ENCODE measurements at places on chromosomes 6 and 20. TPM values are rescaled to one million over a fixed set of nuclear protein-coding genes. Genes with fewer than 3 reads are reported as not detected.

GRCh38 chr6:13836170-13836569 lies 21.8 kb upstream of the MCUR1 start:
- H3K27ac ChIP-seq, result no peak overlapping the region
- H3K36me3 ChIP-seq, result no peaks in the 10 kb centered on the region
- no peak overlapping the region for H3K4me3 ChIP-seq
- H3K27me3 ChIP-seq, result peaks cover 6% of the 10 kb centered on the region
- no peaks in the 10 kb centered on the region for H3K4me1 ChIP-seq

GRCh38 chr6:129677620-129678325 lies 32.2 kb downstream of the ARHGAP18 start:
- H3K4me3 ChIP-seq, result no peak overlapping the region
- H3K4me1 ChIP-seq, result peaks cover 16% of the 10 kb centered on the region
- H3K27ac ChIP-seq, result no peak overlapping the region

GRCh38 chr6:32047539-32047854 lies 9.3 kb downstream of the CYP21A2 start:
- peaks cover 17% of the 10 kb centered on the region for H3K27me3 ChIP-seq
- no peak for DNase-seq
- no peaks in the 10 kb centered on the region for H3K36me3 ChIP-seq
- H3K27ac ChIP-seq, result no peak overlapping the region
- H3K4me3 ChIP-seq, result no peak overlapping the region

DNA sequence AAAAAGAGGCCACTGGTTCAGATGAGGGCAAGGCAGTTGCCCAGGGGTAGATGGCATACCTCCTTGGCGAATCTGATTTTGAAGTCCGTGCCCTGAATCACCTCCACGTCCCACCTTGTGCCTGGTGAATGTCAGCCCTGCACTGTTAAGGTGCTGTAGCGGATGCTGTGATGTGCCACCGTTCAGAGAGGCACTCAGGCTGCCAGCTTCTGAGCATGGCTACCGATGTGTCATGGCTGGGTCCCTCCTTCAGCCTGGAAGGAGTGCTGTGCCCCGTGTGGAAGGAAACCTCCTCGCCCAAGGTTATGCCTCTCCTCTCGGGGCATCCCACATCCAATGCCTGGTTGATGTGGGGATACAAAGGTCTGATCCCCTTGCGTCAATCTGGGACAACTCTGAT lies 43.6 kb downstream of the UST start:
- no peak overlapping the region for H3K27ac ChIP-seq
- H3K27me3 ChIP-seq, result no peaks in the 10 kb centered on the region
- DNase-seq, result no peak
- H3K36me3 ChIP-seq, result no peaks in the 10 kb centered on the region

- DNase-seq, result no peak
- no peak overlapping the region for H3K27ac ChIP-seq
- H3K36me3 ChIP-seq, result no peaks in the 10 kb centered on the region
- no peak overlapping the region for H3K4me3 ChIP-seq
- H3K27me3 ChIP-seq, result no peaks in the 10 kb centered on the region
Observed at GRCh38 chr6:131890091-131890490, 61.1 kb downstream of the CCN2 start.

DNA sequence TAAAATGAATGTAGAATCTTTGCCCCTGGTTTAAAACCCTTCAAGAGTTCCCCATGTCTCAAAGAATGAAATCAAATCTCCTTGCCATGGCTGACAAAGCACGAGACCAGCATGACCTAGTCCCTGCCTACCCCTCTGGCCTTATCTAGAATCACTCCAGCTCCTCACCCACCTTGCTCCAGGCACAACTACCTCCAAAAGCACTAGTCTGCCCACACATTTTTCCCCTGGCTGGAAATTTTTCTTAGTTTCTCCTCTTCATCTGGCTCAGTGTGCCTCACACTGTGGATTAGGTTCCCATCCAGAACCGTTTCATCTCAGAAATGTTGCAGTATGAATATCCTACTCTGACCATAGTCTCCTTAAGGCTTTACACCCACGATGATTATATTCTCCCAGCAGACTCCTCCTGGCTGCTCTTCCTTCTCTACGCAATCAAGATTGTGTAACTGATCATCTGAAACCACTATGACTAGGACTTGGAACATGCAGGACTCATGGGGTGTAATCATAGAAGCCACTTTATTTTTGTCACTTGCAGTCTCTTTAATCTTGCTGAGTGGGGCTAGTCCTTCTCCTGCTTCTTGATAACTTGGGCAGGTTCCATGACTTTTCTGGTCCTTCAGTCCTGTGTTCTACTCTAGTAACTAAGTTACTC lies 7.8 kb upstream of the MRS2 start:
- peaks cover 5% of the 10 kb centered on the region for H3K4me1 ChIP-seq
- H3K36me3 ChIP-seq, result no peaks in the 10 kb centered on the region
- peak overlapping the region; percentile 68 for H3K27ac ChIP-seq
- no peaks in the 10 kb centered on the region for H3K27me3 ChIP-seq
- DNase-seq, result peak; percentile 91
- H3K4me3 ChIP-seq, result no peak overlapping the region

DNA sequence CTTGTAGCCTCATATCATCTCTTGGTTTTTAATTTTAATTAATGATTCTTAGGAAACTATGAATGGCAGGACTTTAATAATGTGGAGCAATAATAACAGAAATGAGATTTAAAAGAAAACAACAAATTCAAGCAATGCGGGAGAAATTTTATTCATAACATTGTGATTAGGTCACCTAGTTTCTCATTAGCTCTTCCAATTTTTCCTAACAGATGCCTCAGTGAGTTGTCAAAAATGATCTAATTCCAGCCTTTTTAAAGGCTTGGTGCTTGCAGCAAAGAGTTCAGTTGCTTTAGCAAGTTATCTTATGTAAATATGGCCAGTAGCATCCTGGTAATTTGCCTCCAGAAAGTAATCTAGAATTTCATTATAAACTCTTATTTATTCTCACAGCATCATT lies 20.4 kb downstream of the PDE7B start:
- H3K4me3 ChIP-seq, result no peak overlapping the region
- no peaks in the 10 kb centered on the region for H3K27me3 ChIP-seq
- H3K36me3 ChIP-seq, result peaks cover 5% of the 10 kb centered on the region
- peaks cover 11% of the 10 kb centered on the region for H3K4me1 ChIP-seq
- DNase-seq, result peak; percentile 75

GRCh38 chr6:79802657-79803300 lies 144.6 kb downstream of the ELOVL4 start:
- no peak overlapping the region for H3K27ac ChIP-seq
- H3K4me3 ChIP-seq, result no peak overlapping the region
- DNase-seq, result no peak
- no peaks in the 10 kb centered on the region for H3K36me3 ChIP-seq
- H3K27me3 ChIP-seq, result no peaks in the 10 kb centered on the region

- H3K4me1 ChIP-seq, result peaks cover 8% of the 10 kb centered on the region
- DNase-seq, result peak; percentile 17
- H3K4me3 ChIP-seq, result no peak overlapping the region
- H3K27ac ChIP-seq, result no peak overlapping the region
Observed at GRCh38 chr20:2750491-2751251, 49.8 kb downstream of the CPXM1 start.

DNA sequence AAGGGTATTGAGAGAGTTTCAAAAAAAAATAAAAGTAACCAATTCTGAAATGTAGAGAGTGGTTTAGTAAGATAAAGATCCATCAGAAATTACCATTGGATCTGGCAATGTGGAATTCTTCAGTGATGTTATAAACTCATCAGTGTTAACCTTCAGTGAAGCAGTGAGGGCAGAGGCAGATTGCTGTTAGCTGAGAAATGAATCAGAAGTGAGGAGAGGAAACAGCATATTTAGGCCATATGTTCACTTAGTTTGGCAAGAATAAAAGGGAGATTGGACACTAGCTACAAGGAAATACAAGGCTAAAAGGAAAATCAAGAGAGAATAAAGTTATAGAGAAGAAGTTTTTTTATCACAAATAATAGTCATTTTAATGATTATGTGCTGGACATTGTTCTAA lies 9.6 kb downstream of the KCNQ5 start:
- H3K4me1 ChIP-seq, result no peaks in the 10 kb centered on the region
- peak; percentile 61 for DNase-seq
- H3K27me3 ChIP-seq, result no peaks in the 10 kb centered on the region
- no peaks in the 10 kb centered on the region for H3K36me3 ChIP-seq
- no peak overlapping the region for H3K4me3 ChIP-seq
- H3K27ac ChIP-seq, result no peak overlapping the region

DNA sequence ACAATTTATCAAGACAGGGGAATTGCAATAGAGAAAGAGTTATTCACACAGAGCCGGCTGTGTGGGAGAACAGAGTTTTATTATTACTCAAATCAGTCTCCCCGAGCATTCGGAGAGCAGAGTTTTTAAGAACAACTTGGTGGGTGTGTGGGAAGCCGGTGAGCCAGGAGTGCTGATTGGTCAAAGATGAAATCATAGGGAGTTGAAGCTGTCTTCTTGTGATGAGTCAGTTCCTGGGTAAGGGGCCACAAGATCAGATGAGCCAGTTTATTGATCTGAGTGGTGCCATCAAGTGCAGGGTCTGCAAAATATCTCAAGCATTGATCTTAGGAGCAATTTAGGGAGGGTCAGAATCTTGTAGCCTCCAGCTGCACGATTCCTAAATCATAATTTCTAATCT lies 50.0 kb upstream of the ECI2 start:
- no peaks in the 10 kb centered on the region for H3K36me3 ChIP-seq

- H3K27me3 ChIP-seq, result peaks cover 19% of the 10 kb centered on the region
- no peak overlapping the region for H3K4me3 ChIP-seq
- no peak overlapping the region for H3K27ac ChIP-seq
- no peak for DNase-seq
Observed at GRCh38 chr20:46158476-46158987, 40.4 kb downstream of the CD40 start.

- DNase-seq, result no peak
- no peaks in the 10 kb centered on the region for H3K4me1 ChIP-seq
- no peaks in the 10 kb centered on the region for H3K36me3 ChIP-seq
- H3K4me3 ChIP-seq, result no peak overlapping the region
Observed at GRCh38 chr6:167227984-167228383, 63.1 kb upstream of the UNC93A start.

GRCh38 chr20:59074456-59074855 lies 31.9 kb upstream of the PRELID3B start:
- H3K4me3 ChIP-seq, result no peak overlapping the region
- peak; percentile 79 for DNase-seq
- no peak overlapping the region for H3K27ac ChIP-seq

- H3K27me3 ChIP-seq, result no peaks in the 10 kb centered on the region
- peaks cover 13% of the 10 kb centered on the region for H3K4me1 ChIP-seq
Observed at GRCh38 chr6:129749749-129750120, 39.8 kb upstream of the ARHGAP18 start.

LAMA2 gene
- 13.3 TPM for total RNA-seq

CST4 gene
- total RNA-seq, result not detected

CDH22 gene
- total RNA-seq, result not detected

WFDC10B gene
- total RNA-seq, result not detected
